Uterus (tissue), 4 donors: ENCODE measurements at places on chromosomes 11 and 22.
A peak's percentile ranks its signal among the peaks of the same experiment; 100 is the strongest.

DNA sequence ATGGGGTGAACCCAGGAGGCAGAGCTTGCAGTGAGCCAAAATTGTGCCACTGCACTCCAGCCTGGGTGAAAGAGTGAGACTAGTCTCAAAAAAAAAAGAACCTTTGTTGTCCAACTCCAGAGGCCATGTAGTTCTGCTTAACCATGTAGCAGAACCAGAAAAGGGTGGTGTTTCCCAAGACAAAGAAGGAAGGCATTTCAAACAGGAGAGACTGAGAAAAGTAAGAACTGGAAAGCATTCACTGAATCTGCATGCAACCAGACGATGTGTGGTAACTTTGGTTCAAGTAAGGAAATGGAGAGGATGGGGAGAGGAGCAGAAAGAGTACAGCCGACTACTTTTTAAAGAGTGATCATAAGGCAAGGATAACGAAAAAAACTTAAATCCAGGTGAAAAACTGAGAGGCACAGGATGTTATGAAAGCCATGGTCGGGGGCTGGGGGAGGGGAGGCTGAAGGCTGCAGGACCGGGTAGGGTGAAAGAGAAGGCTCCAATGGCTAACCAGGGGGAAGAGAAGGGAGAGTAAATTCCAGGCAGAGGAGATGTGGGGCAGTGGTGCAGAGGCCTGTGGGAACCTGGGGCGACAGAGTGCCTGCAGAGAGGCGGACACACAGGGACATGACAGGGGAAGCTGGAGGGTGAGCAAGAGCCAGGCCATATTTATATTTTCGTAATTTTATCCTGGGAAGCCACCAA, 48.8 kb downstream of the MAPK1 start:
- DNase-seq, result no peak

DNA sequence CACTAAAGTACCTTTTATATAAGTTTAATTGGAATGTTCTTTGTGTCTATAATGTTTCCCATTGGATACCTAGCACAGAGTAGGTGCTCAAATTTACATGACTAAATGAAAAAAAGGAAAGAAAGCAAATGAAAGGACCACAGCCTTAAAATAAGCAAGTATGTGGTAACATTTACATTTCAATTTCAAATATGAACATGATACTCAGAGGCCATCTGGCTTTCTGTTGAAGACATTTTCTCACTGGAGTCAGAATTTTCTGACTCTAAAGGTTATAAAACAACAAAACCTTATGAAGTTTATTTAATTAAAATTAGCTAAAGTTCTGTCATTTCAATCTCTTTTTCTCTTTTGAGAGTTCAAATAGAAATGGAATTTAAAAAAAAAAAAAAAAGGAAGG, 904 bp upstream of the ANGPTL5 start:
- DNase-seq, result no peak

GRCh38 chr11:44498089-44498871, 67.2 kb upstream of the CD82 start:
- DNase-seq, result peak; percentile 65

GRCh38 chr11:2677127-2677526, 22.7 kb downstream of the KCNQ1OT1 start:
- DNase-seq, result no peak

GRCh38 chr11:9575260-9576240, 2.1 kb downstream of the WEE1 start:
- DNase-seq, result peak; percentile 87

DNA sequence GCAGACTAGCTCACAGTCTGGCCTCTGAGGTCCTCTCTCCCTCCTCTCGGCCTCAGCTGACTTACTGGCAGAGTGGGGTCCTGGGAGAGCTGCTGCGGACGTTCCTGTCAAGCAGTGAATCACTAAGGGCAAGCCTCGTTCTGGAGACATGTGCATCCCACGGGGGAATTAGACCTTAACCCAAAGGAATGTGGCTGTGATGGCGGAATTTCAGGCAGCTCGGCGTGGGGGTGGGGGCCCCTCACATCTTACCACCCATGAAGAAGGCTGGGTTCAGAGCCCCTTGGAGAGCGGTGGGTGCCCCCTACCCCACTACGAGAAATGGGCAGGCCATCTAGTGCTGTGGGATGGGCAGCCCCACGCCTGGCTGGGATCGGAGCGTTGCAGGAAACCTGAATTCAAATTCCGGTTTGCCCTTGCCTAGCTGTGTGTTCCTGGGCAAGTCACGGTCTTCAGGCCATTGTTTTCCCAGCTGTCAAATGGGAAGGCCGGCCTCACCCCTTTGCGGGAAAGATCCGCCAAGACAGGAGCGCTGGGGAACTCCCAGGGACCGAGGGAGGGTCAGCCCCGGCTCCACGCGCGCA, 554 bp downstream of the LRRC32 start:
- DNase-seq, result peak; percentile 64

GRCh38 chr11:47913529-47914244, 65.5 kb upstream of the NUP160 start:
- DNase-seq, result no peak

DNA sequence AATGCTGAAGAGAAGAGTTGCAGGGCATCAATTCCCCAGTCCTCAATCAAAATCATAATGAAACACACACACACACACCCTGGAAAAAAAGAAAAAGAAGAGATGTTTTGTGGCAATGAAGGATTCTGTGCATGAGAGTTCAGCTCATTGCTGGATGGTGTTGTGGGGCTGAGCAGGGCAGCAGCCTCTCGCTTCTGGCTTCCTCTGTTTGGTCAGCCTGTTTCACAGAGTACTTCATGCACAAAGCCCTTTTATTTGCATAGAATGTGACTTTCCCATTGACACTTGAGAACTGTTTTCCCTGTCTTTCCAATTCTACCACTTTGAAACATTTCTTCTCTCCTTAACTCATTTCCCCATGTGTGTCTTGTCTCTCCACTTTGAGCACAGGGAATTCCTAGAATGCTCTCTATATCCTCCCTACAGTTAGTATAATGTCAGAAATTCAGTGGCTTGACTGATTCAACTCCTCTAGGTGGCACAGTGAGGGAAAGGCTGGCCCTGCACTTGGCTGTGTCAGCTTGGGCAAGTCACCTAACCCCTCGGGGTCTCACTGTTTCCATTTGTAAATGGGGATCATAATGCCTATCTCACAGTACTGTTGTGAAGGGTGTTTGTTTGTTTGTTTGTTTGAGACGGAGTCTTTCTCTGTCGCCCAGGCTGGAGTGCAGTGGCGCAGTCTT, 25.4 kb upstream of the BSX start:
- no peak for DNase-seq

- no peak for DNase-seq
These were observed 47.3 kb downstream of the NEU3 start for GRCh38 chr11:75035911-75036565.

DNA sequence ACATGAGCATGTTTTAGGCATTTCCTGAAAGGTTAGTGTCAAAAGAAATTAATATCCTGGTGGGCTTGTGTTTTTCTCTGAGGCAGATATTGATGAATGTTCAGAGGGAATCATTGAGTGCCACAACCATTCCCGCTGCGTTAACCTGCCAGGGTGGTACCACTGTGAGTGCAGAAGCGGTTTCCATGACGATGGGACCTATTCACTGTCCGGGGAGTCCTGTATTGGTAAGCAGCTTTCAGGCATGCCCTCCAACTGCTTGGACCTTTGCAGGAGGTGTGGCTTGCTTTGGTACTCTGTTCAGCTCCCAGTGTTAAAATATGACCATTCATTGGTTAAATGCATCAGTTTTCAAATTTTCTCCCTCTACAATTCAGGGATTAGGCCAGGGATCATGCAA, 658.6 kb upstream of the ANO5 start:
- DNase-seq, result no peak

DNA sequence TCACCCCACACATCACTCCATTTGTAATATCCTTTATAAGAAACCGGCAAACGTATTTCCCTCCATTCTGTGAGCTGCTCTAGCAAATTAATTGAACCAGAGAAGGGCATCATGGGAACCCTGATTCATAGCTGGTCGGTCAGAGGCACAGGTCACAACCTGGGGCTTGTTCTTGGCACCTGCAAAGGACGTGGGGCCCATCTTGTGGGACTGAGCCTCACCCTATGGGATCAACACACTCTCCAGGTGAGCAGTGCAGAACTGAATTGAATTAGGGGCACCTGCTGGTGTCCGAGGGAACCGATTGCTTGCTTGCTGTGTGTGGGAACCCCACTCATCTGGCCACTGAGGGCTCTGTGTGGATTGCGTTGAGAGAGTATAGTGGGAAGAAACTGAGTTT, 145.3 kb downstream of the CTTN start:
- no peak for DNase-seq

DNA sequence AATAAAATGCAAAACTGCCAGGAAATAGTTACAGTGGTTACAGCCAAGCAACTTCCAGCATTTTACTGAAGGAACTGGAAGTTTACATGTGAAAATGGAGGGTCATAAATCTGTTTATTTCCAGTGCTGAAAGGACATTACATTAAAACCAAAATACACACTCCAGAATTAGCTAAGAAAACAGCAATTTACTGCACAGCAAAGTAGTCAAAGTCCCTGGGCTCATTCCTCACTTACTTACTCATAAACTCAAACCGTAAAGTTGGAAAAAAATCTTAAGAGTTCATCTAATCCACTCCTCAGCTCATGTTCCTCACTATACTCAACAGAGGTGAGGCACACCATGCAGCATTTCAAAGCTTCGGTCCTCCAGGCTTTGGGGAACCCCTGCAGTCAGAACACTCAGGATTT, 17.4 kb downstream of the CTSC start:
- DNase-seq, result no peak

- no peak for DNase-seq
These were observed 50.3 kb downstream of the RPS6KA4 start for GRCh38 chr11:64409278-64409677.

DNA sequence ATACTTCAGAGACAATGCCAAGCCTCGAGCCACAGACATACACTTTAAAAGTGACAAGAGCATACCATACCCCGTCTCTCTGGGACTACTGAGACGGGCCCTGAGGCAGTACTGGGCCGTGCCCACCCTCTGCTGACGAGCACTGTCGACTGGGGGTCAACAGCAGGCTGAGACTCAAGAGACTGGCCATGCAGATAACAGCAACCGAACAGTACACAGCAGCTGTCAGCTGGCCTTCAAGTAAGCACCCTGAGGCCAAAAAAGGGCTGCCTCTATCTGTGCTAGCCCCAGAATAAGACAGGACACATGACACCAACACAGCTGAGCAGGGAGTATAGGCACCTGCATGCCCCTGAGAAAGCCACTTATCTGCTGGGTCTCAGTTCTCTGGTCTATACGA, 18.9 kb upstream of the TMEM121B start:
- DNase-seq, result no peak

GRCh38 chr11:79371152-79371551, 69.7 kb downstream of the TENM4 start:
- no peak for DNase-seq

- no peak for DNase-seq
These were observed 27.2 kb upstream of the TMEM123 start for GRCh38 chr11:102479733-102480132.

GRCh38 chr11:71431271-71431670, 16.9 kb downstream of the DHCR7 start:
- no peak for DNase-seq

DNA sequence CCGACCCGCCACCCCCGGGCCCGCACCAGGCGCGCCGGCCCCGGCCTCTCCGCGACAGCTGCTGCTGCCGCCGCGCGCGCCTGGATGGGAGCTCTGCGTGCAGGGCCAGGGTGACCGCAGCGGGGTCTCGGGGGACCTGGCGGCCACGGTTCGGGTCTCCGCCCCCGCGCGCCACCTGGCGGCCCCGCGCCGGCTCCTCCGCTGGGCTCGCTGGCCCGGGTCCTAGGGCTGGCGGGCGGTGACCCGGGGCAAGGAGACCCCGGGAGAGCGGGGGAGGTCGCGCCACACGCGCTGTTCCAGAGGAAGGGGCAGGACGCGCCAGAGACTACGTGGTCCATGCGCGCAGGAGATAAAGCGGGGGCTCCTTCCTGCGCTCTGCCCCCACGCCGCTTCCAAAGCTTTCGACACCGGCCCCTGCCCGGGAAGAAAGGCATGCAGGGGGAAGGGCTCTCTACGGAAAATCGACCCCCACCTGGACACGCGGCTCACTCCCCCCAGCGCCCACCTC, 562 bp downstream of the SHANK2 start:
- DNase-seq, result no peak

- no peak for DNase-seq
These were observed 31.4 kb downstream of the PPM1F start for GRCh38 chr22:21921184-21921721.

DNA sequence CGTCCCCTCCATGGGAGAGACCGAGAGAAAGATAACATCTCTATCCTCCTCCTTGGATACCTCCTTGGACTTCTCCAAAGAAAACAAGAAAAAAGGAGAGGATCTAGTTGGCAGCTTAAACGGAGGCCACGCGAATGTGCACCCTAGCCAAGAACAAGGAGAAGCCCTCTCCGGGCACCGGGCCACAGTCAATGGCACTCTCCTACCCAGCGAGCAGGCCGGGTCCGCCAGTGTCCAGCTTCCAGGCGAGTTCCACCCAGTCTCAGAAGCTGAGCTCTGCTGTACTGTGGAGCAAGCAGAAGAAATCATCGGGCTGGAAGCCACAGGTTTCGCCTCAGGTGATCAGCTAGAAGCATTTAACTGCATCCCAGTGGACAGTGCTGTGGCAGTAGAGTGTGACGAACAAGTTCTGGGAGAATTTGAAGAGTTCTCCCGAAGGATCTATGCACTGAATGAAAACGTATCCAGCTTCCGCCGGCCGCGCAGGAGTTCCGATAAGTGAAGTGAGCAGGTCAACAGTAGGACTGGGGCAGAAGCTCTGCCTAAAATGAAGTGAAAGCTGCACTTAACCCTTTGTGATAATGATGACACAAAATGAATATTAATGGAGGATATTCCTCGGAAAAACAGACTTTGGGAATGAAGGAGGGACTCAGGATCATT, 65.3 kb downstream of the WNT11 start:
- no peak for DNase-seq

DNA sequence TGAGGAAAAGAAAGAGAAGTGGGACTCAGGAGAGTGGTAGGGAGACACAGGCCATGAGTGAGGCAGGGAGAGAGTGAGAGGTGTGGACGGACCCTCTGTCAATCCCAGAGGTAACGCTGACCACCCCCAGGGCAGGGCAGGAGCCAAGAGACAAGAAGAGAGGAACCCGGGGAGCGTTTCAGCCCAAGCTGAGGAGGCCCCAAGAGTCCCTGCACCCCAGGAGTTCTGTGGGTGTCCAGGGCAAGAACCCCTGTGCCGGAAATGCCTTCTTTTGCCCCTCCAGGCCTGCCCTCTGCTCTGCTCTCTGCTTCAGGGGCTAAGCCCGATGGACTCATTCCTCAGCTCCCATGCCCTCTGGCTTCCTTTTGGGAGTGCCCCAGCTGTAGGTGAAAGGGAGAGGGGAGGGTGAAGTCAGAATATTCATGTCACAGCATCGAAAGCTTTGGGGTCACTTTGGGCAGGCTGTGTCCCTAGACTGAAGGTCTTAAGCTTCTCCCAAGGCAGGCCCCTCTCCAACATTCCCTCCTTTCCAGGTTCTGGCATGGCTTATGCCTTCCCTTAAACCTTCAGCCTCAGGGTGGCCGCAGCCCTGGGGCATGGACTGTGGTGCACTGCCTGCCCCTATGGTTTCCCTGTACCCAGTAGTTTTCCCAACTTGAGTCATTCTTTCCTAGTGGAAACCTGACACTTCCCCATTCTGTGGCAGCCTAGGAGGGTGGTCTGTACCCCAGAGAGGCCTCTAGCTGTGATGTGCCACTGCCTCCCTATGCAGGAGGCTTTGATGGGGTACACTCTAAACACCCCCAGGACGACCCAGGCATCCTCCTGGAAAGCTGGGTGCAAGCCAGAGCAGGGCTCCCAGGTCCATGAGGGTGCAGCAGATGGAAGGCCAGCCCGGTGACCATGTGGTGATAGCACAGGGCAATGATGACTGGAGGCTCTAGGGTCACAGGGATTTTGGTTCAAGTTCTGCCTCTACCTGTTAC, 27.1 kb downstream of the MYEOV start:
- no peak for DNase-seq
